ENCODE measurements at places on chromosomes 4 and X.
A peak's percentile ranks its signal among the peaks of the same experiment; 100 is the strongest.

- DNase-seq = no peak
These were observed 52.0 kb upstream of the GLRB start for GRCh38 chr4:157023941-157024340.

- DNase-seq = no peak
These were observed 24.7 kb downstream of the TMEM47 start for GRCh38 chrX:34632384-34632783.

GRCh38 chr4:158836828-158837449 lies 68.1 kb downstream of the FNIP2 start:
- no peak for DNase-seq

GRCh38 chr4:165096776-165097175 lies 15.9 kb downstream of the TMEM192 start:
- DNase-seq = no peak

DNA sequence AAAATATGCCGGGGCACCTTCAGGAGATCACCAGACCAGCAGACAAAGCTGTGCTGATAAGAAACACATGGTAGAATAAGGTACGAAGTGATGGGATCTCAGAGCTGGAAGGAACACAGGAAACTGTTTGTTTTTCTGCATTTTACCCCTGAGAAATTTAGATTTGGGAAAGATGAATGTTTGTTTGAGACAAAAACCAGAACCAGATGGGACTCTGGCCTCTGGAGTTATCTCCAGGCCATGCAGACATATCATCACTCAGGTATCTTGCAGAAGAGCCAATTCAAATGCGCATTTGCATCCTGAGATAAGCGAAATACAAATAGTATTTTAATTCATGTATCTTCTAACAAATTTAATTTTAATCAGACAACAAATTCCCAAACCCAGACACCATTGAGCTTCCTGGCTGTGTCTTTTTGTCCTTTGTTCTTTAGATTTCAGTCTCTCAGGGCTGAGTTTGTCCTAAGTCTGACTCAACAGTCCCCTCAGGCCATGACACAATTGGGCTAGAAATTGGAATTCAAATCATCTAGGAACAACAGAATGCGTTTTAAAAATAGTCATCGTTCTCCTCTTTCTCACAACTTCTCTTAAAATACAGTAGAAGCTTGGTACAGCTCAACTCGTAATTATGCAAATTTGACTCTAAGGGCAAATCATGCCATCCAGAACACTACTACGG lies 159.0 kb downstream of the PACRGL start:
- no peak for DNase-seq

DNA sequence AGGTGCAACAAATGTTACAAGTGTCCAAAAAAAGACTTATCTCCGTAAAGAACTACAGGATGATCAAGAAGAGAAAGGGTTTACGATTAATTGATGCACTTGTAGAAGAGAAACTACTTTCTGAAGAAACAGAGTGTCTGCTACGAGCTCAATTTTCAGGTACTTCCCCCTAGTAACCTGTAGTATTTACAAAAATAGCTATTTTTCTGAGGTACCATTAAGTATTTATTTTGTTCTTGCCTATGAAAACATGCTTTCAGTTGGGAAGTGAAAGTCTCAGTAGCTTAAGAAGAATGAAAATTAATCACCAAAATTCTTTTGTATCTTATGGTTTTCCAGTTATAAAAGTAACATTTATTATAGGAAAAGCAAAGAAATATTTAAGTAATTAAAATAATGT lies 5.9 kb downstream of the THAP9 start:
- DNase-seq = no peak

GRCh38 chr4:7108660-7109059 lies 40.8 kb upstream of the GRPEL1 start:
- DNase-seq = no peak

- no peak for DNase-seq
These were observed 104.6 kb upstream of the LRPAP1 start for GRCh38 chr4:3636646-3637320.

GRCh38 chr4:127632420-127633403 lies at the start of gene INTU:
TSS of gene INTU (plus strand) at chr4:127632957. CDS start at chr4:127633035, 78 bp downstream.
- peak; percentile 96 for DNase-seq

GRCh38 chr4:154526151-154526550 lies 24.0 kb downstream of the PLRG1 start:
- DNase-seq = no peak

DNA sequence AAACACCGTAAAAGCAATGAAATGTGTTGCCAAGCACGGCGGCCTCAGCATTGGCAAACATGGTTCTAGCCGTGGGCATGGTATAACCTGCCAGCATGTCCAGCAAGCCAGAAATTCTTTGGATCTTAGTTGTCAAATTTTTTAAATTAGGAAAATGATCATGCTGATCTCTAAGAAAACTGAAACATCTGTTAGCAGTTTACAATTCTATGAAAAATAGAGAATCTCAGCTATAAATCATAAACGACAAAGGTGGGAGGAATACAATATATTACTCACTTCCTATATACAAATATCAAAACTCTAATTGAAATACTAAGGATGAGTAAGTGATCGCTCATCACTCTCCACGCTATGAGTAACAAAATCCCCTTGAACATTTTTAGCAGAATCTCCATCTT lies 130.3 kb downstream of the ADGRA3 start:
- no peak for DNase-seq

GRCh38 chr4:102586644-102587021 lies 85.5 kb downstream of the NFKB1 start:
- no peak for DNase-seq

DNA sequence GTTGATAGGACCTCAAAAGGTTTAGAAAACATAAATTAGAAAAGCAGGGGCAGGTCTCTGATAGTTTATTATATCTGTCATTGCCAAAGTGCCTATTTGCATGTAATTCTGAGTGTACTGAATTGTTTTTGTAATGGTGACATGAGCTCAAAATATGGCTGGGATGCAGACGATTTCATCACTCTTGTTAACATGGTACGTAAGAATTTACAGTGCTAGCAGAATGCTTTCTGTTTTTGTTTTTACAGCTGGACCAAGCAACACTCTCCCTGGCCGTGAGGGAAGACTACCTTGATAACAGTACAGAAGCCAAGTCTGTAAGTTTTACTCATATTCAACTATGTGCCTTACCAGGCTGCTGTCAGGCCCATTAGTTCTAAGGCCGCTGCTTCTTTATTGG lies 58.1 kb downstream of the PHEX start:
- DNase-seq = no peak

Measured in cerebellar nuclear complex (tissue), 1 donor.